ENCODE measurements at places on chromosomes 3 and 15.

DNA sequence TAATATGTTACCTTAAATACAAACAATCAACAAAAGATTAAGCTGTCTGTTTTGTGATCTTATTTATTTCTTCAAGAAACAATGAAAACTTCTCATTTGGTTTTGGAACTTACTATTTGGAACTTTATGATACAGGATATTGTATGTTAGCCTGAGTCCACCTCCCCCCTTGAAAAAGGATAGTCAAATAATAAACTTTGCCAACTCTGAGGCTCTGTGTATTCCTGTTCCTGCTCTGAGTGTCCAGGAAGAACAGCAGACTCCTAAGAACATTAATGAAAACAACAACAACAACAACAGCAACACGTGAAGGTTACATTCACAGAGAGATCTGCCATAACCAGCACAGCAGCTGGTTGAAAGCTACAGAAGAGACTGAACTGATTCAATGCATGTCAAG, 108.1 kb upstream of the AADACL2 start:
- DNase-seq: no peak

GRCh38 chr15:50176869-50177268, 5.1 kb upstream of the SLC27A2 start:
- DNase-seq: no peak

DNA sequence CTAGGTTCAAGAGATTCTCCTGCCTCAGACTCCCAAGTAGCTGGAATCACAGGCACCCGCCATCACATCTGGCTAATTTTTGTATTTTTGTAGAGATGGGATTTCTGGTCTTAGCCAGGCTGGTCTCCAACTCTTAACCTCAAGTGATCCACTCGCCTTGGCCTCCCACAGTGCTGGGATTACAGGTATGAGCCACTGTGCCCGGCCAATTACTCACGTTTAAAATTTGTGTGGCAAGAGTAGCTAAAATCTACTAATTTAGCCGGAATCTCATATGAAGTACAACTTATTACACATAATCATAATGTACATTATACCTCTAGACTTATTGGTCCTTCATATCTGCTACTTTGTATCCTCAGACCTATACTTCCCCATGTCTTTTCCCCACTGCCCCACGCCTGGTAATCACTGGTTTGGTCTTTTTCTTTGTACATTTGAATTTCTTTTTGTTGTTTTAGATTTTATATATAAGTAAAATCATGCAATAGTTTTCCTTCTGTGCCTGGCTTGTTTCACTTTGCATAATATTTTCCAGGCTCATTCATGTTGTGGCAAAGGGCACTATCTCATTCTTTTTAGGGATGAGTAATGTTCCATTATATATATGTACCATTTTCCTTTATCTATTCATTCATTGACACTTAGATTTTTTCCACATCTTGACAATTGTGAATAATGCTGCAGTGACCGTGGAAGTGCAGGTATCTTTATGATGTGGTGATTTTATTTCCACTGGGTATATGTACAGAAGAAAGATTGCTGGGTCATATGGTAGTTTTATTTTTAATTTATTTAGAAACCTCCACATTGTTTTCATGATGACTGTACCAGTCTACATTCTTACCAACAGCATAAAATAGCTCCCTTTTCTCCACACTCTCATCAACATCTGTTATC, 605.0 kb upstream of the CBLB start:
- no peak for DNase-seq

DNA sequence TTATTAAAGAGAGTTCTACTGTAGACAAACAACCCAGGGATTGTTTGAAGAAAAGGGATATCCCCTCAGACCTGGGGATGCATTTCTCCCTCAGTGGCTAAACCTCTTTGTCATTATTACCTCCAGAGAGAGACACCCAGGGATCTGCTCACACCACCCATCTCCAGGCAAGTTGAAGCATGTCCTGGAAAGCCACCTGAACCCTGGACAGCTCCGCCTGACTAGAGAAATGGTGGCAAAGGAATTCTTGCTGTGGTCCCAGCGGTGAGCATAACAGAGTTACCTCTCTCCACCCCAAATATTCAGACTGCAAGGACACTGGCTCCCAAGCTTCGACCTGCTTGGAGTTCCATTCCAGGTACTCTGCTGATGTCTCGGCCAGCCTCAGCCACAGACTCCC, 320.2 kb downstream of the RORA start:
- DNase-seq: no peak

DNA sequence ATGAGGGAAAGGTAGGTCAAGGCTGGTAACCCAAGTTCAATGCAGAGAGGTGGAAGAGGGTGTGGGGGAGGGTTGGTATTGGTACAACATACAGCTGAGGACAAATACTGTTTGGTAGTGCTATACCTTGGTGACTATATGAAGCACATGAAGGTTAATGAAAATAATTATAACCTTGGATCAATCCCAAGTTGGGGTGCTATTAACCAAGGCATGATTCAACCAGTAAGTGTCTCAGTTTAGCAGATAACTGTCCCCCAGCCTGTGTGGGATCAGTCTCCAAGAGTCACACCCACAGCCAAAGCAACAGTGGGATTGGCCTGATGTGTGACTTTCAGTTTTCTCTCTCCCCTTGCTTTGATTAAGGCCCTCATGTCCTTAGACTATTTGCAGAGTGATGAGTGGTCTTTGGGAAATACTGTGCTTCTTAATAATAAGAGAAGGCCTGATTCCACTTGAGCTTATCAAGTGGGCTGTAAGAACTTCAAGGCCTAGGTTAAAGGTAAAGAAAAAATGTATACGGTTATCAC, 80.8 kb downstream of the EOMES start:
- no peak for DNase-seq

- no peak for DNase-seq
Observed at GRCh38 chr3:28853830-28854229, 427.0 kb upstream of the RBMS3 start.

GRCh38 chr3:172751175-172751704, 714 bp downstream of the ECT2 start:
- DNase-seq: no peak

DNA sequence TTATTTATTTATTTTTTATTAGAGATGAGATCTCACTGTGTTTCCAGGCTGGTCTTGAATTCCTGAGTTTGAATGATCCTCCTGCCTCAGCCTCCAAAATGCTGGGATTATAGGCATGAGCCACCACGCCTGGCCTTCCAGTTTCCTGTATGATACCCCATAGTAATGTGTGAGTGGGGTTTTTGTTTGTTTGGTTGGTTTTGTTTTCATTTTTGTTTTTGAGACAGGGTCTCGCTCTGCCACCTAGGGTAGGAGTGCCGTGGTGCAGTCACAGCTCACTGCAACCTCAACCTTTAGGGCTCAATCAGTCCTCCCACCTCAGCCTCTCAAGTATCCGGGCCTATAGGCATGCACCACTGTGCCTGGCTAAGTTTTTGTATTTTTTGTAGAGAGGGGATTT, 30.9 kb downstream of the GOLM2 start:
- DNase-seq: no peak

DNA sequence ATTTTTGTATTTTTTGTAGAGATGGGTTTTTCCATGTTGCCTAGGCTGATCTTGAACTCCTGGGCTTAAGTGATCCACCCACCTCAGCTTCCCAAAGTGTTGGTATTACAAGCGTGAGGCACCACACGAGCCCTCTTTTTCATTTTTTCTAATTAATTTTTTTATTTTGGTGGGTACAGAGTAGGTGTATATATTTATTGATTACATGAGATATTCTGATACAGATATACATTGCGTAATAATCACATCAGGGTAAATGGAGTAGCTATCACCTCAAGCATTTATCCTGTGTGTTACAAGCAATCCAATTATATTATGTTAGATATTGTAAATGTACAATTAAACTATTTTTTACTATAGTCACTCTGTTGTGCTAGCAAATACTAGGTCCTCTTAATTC, 66.1 kb downstream of the WDR49 start:
- no peak for DNase-seq

DNA sequence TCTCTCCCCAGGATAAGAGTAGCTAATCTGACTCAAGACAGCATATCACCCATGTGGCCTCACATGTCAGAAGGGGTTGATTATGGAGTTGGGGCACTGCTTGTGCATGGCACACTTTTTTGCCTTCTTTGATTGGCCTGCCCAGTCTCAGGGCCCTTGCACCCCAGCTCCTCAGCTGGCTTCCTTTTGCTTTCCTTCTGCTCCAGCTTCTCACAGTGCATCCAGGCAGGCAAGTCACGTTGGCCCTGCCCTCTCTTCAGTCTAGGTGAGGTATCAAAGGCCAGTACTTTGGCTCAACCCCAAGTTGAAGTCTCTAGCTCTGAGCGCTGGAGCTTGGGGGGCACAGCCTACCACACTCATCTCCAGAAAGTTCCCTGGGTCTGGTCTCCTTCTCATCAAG, 42.2 kb downstream of the NGRN start:
- no peak for DNase-seq

GRCh38 chr3:30407651-30408050, 198.8 kb upstream of the TGFBR2 start:
- DNase-seq: no peak

DNA sequence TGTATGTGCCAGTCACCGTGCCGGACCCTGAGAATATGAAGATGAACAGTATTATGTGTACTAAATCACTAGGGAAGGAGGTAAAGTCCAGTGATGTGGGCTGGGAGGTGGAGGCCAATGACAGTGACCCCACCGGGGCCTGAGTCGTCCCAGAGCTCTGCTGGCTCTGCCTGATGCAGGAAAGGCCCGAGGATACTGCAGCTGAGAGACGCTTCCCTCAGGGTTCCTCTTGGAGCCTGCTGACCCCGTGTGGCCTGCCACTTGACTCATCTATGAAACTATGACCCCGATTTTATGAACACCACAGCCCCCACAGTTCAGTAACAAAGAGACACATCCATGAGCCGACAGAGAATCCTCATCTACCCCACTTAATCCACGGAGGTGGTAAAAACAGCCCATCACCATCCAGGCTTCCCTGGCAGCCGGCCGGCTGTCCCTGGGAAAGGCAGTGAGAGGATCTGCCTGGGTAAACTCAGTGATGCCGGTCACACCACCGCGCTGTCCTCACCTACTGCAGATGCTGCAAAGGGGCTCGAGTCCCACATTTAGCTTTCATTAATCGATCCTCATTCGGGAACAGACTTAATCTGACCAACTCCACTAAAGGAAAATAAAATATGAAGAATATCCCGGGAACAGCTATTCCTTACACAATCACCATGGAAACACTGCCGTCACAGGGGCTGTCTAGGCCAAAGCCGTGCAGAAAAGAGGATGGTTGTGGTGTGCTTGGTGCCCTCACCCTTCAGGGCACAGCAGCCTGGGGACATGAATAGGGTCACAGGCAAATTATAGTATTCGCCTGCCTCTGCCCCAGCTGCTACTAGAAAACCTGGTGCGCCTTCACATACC, 82.9 kb downstream of the ARRDC4 start:
- DNase-seq: peak; percentile 9

GRCh38 chr15:41999290-42000285, 21.3 kb downstream of the PLA2G4E start:
- DNase-seq: no peak

DNA sequence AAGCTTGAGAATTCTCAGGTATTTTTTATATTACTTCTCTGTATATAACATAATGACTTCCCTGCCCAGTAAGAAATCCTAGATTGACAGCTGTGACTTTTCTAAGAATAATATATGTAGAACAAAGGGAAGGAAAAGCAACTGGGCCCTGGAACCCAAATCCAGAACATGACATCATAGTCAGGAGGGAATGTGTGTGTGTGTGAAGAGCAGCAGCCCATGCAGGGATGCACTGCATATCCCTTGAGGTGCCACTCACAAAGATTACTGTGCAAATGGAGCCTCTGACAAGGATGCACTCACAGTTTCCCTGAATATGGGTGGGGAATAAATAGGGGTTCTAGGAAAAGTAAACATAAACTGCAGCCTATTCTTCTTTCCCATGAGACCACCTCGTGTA, 279.5 kb downstream of the NEK10 start:
- no peak for DNase-seq

DNA sequence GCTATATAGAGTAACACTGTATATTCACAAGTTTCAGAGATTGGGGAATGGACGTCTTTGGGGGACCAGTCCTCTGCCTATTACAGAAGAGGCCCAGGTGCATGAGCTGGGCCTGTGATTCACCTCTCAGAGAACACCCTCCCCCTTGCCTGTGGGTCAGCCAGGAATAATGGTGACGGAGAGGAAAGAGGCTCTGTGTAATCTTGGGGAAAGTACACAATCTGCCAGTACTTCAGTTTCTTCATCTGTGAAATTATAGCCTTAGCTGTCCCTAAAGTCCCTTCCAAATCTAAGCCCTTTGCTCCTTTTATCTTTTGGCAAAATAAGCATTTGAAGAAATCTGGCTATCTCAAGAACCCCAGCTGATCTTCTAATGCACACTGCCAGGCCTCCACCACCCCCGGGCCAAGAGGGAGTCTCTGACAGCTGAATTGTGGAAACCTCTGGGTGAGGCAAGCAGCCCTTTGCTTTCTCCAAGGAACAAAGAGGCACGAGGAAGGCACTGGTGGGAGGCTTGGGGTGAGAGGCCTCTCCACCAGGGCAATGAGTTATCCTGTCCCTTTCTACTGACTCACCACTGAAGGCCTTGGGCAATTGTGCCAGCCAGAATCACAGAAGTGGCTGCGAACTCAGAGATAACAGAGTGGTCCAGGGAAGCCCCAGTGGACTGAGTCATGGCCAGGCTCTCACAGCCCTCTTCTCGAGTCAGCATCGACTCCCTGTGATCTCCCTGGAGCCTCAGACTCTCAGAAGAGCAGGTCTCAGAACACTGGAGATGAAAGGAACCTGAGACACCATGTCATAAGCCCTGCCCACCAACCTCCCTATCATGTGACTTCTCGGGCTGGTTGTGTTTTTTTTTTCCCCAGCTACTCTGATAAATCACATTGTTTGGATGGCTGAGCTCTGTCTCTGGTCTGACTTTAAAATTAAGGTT, 31.8 kb downstream of the CCNL1 start:
- peak; percentile 98 for DNase-seq

DNA sequence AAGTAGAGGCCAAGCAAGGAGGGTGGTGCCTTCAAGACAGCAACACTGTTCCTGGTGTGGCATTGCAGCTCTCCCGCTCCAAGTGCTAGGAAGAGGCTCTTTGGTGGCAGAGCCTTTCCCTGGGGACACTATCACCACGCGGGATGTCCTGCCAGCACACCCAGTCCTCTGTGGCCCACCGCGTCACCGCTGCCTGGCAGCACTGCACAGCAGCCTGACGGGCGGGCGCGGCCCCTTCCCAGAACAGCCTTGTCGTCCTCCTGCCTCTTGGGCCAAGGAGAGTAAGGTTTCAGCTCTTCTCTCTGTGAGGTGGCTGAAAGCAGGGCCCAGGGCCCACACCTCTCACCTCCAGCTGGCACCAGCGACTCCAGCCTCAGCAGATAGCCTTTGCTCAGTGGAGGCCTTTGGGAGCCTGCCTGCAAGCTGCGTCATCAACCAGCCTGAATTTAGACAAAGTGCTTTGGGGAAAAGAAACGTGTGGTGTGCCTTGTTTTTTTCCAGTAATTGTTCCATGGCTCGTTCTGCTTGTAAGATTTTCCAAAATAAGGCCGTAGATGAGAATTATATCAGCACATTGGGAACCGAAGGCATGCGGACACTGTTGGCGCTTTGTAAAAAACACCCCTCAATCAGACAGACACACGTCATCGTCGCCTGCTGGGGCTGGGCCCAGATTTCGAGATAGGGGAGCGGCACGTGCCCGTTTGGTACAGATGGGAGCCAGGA, 65.0 kb downstream of the AAGAB start:
- DNase-seq: peak; percentile 6
